ENCODE measurements at places on chromosomes 1 and 21.

- no peak for DNase-seq
These were observed 113.8 kb upstream of the DNAH14 start for GRCh38 chr1:224815647-224816046.

- no peak for DNase-seq
These were observed 3.7 kb downstream of the PTPN14 start for GRCh38 chr1:214547747-214548146.

DNA sequence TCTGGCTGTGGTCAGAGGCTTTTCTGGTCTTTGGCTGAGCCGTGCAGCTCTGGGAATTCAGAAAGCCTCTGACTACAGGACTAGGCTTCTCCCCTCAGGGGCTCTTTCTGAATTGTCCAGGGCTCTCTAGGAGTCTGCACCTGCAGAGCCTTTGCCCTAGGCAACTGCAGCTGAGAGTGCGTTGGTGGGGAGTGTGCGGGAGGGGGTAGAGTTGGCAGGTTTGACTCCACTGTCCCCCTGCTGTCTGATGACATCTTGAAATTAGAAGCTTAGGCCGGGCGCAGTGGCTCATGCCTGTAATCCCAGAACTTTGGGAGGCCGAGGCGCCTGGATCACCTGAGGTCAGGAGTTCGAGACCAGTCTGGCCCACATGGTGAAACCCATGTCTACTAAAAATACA, 32.9 kb downstream of the KIAA1614 start:
- DNase-seq, result peak; percentile 77

DNA sequence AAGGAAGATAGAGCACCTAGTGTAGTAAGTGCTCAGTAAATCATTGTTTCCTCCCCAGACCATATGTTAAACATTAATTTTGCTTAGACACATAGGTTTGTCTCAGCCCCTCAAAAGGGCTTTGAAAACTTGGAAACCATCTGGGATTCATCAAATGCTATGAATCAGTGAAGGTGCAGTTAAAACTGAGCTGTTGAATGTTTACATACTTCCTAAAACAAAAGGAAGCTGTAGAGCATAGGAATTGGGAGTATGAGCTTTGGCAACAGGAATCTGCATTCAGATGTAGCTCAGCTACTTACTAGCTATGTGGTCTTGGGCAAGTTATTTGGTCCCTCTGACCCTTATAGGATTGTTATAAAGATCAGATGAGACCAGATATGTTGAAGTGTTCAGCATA, 18.7 kb upstream of the PODN start:
- DNase-seq, result no peak

DNA sequence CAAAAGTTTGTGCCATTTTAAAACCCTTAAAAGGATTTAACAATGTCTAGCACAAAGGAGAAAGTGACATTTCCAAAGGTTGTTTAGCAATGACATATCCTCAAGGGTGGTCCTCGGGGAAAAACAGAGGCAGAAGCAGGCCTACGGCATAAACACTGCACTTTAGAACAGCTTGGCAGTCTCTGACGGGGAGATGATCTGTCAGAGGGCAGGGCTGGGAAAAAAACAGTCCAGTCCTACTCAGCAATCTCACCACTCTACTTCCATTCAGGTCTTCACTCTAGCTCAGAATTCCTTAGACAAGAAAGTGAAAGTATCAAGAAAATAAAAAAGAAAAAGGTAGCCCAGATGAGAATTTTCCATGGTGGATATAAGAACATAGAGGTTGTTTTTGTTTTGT, 4.1 kb downstream of the CRYZ start:
- DNase-seq, result no peak

DNA sequence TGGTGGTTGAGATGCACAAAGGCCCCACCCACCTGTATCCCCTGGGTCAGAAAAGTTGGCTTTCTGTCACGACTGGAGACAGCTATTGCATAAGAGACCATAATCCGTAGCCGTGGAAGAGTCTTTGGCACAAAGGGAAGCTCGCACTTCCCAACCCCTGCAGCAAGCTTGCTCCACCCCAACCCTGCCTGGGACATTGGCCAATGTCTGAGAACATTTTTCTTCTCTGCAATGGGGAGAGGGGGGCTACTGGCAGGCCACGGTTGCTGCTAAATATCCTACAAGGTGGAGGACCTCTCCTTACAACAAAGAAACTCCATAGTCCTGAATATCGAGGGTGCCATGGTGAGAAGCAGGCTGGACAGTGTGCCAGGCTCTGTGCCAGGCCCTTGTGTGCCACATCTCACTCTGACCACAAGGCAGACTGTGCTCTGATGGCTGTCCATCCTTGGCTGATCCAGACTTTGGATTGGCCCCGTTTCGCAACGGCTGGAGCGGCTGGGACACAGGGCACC, 104.1 kb downstream of the CSMD2 start:
- DNase-seq, result no peak

- DNase-seq, result peak; percentile 95
These were observed 9.1 kb downstream of the IFI6 start for GRCh38 chr1:27662707-27663393.

DNA sequence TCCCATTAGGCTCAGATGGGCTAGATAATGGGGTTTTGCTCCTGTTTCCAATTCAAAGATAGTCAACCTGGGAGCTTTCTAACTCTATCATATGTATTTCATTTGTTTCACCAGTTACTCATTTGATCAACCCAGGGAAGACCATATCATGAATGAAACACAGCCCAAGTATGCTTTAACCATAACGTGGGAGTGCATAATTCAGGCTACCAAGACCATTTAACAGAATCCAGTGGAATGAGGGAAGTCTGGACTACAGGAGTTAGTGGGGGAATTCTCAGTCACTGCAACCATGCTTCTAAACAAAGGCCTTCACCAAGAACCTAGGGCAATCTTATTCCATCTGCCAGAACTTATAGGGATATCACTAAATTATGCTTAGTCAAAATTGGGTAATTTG, 15.0 kb upstream of the SLC16A1 start:
- no peak for DNase-seq

DNA sequence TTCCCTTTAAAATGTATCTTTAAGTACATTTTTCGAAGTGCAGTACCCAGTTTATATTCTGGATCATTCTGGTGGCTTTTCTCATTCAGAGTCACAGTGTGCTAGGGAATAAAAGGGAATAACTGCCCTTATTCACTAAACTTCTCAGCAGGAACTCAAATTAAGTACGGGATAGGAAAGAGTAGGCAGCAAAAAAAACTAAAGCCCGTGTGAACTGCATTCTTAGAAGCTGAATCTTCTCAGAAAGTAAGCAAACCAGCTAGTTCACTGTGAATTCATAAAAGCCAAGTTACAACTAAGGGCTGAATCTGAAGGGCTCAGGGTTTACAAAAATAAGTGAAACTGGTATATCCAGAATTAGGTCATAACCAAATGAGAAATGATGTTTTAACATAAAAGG, 22.0 kb downstream of the PRPF38A start:
- DNase-seq, result no peak

- no peak for DNase-seq
These were observed 205.9 kb downstream of the SDCCAG8 start for GRCh38 chr1:243461700-243462099.

- no peak for DNase-seq
These were observed 46.3 kb upstream of the NTPCR start for GRCh38 chr1:232904131-232904530.

GRCh38 chr21:40516335-40516734, 330.6 kb downstream of the DSCAM start:
- DNase-seq, result no peak

DNA sequence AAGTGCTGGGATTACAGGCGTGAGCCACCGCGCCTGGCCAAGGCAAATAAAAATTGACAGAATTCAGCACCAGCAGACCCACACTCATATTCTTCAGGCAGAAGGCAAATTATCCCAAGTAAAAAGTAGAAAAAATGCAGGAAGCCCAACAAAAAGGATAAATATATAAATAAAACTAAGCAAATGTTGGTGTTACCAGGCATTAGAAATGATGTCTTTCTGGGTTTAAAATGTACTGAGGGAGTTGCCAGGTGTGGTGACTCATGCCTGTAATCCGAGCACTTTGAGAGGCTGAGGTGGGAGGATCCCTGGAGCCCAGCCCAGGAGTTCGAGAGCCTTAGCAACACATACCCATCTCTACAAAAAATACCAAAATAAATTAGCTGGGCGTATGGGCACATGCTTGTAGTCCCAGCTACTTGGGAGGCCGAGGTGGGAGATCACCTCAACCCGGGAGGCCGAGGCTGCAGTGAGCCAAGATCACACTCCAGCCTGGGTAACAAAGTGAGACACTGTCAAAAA, 6.3 kb downstream of the INTS11 start:
- DNase-seq, result no peak

- DNase-seq, result no peak
These were observed 641.5 kb upstream of the PLXNA2 start for GRCh38 chr1:208885650-208886049.

DNA sequence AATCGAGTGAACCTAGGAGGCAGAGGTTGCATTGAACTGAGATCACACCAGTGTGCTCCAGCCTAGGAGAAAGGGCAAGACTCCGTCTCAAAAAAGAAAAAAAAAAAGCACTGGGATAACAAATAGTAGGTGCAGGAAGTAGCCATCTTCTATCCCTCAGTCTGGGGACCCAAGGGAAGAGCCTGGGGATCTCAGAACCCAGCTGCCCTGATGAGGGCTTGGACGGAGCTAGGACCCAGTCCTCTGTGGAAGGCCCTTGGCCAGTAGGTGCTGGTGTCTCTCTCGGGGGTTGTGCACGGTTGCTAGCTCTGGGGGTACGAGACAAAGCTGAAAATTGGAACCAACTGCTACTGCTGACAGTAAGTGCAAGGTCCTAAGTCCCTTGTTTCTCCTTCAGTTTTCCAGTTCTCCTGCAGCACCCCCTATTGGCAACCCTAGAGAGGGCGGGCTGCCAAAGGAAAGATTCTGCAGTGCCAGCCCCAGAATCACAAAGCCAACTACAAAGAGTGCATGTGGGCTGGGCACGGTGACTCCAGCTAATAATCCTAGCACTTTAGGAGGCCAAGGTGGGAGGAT, 57.6 kb upstream of the KIF1B start:
- DNase-seq, result peak; percentile 34

DNA sequence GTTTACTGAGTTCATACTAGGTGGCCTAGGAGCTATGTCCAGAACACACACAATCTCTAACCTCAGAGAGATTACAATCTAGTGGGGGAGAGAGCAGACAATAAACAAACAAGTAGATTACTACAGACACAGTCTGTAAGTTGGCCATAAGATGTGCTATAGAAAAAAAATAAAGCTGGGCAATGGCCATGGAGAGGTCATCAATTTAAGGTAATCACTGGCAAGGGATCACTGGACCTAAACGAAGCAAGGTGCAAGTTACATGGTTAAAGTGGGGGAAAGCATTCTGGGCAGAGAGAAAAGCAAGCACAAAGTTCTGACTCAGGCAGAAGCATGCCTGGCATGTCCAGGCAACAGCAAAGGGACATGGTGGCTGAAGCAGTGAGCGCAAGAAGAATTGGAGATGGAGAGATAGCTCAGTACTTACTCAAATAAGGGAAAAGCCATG, 147.0 kb downstream of the RERE start:
- DNase-seq, result no peak

GRCh38 chr1:180131510-180131909, 23.2 kb upstream of the QSOX1 start:
- DNase-seq, result no peak

DNA sequence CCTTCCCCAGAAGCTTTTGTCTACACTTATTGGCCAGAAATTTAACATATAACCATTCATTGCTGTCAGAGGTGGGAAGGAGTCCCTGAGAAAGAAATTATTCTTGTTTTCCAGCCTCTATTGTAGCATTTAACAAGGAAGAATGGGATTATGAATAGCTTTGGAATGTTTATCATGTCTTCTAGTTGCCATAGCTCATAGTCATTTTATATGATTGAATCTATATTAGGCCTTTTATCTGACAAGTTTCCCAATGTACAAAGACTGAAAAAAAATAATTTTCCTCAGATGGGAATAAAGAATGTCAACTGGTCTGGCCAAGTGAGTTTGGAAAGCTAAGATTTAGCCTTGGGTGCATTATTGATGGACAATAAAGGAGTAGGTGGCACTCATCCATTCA, 28.3 kb downstream of the PTPRC start:
- no peak for DNase-seq

DNA sequence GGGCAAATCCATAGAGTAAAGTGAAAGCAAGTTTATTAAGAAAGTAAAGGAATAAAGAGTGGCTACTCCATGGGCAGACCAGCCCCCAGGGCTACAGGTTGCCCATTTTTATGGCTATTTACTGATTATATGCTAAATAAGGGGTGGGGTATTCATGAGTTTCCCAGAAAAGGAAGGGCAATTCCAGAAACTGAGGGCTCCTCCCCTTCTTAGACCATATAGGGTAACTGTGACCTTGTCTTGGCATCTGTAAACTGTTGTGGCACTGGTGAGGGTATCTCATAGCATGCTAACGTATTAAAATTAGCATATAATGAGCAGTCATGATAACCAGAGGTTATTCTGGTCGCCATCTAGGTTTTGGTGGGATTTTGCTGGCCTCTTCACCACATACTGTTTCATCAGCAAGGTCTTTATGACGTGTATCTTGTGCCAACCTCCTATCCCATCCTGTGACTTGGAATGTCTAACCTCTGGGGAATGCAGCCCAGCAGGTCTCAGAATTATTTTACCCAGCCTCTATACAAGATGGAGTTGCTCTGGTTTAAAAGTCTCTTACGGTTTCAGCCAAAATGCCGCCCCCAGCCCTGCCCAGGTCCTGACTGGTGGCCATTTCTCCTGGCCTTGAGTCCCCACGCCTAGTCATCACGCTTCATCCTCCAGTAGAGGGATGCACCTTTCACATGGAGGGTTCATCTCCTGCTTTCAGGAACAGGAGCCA, 982 bp upstream of the TRIM17 start:
- DNase-seq, result no peak

GRCh38 chr1:89965193-89965768, 29.6 kb upstream of the ZNF326 start:
- no peak for DNase-seq

GRCh38 chr1:18351735-18352134, 129.0 kb upstream of the KLHDC7A start:
- DNase-seq, result no peak

- no peak for DNase-seq
These were observed 47.3 kb downstream of the DISP3 start for GRCh38 chr1:11526071-11526895.

GRCh38 chr1:51231896-51232295, 4.2 kb upstream of the RNF11 start:
- no peak for DNase-seq

- no peak for DNase-seq
These were observed 16.9 kb upstream of the SLAMF9 start for GRCh38 chr1:159970932-159971342.

GRCh38 chr1:16924216-16924918, 2.6 kb downstream of the CROCC start:
- no peak for DNase-seq

All from Jurkat, Clone E6-1 (cell line).